Fibroblast of skin of back (primary cell): ENCODE measurements at places on chromosomes 7 and 10.

GRCh38 chr7:39703144-39703543 lies 79.8 kb downstream of the RALA start:
- no peak for DNase-seq

GRCh38 chr10:29828956-29829355 lies 194.2 kb upstream of the SVIL start:
- no peak for DNase-seq

DNA sequence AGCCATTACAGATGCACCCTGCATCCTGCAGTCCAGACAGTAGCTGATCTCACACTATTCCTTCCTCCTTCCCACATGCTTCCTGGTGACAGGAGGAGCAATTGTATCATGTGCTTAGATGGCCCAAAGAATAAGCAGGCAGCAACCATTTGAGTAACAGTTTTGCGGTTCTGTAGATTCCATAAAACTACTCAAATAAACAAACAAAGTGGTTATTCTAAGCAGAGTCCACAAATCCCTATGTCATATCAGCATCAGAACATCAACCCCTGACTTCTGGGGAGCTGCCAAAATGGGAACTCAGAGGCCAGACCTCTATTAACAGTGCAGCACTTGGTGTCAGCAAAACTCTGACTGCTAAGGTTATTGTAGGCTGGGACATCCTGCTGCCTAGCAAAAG lies 226.0 kb downstream of the SORCS1 start:
- no peak for DNase-seq

DNA sequence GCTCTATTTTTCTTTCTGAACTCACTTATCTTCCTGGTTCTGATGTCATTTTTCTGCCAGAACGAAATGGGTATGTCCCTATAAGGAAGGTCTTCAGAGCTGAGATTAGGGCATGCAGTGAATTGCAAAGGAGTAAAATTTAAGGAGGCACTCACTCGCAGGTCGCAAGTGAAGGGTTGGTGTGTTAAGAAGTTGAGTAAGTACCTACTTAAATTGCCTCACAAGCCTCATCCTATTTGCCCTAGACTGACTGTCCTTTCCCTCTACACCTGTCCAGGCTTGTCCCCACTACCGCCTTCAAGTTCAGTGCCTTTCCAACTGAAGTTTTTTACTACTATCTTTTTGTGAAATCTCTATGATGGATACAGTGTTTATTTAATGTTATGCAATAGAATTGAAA lies 191.5 kb downstream of the AHR start:
- no peak for DNase-seq

DNA sequence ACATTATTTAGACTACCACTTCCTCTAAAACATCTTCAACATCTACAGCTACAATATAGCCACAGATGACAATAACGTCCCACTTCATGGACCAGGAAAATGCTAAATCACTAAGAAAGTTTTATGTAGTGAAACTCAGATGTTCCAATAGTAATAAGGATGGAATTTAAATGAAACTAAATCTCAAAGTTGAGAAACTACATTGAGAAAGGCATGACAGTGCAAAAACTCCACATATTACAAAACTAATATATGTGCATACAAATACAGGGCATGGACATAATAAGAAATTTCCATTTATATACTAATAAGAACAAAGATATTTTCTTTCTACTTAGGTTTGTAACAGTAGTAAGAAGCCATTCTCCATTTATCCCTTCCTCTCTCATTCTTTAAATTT lies 31.1 kb downstream of the POT1 start:
- DNase-seq, result no peak

GRCh38 chr7:80770061-80770460 lies 131.6 kb downstream of the CD36 start:
- DNase-seq, result no peak

GRCh38 chr10:31920538-31920937 lies 8.1 kb downstream of the ARHGAP12 start:
- DNase-seq, result no peak

DNA sequence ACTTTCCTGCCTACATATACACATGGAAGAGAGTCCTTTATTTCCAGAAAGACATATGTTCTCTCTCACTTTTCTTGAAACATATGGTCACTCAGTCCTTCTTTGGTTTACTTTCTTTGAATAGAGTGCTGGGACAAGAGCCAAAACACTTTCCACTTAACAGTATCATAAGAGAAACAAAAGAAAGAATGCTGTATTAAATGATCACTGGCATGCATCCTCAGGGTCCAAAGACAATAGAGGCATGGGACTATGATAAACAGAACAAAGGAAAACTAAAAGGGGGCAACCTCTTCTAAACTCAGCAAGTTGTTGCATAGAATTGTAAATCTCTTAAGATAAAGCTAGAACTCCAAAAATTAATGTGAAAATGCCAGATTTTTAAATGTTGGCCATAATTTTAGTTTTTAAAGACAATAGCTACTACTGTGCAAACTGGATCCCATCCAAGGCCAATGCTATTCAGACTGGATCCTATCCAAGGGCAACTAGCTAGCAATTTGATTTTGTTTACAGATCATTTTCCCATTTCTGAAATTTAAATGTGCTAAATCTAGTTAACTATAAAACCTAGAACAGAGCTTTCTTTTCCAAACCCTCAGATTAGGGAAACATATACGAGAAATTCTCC lies 687.5 kb downstream of the SORCS3 start:
- peak; percentile 8 for DNase-seq

DNA sequence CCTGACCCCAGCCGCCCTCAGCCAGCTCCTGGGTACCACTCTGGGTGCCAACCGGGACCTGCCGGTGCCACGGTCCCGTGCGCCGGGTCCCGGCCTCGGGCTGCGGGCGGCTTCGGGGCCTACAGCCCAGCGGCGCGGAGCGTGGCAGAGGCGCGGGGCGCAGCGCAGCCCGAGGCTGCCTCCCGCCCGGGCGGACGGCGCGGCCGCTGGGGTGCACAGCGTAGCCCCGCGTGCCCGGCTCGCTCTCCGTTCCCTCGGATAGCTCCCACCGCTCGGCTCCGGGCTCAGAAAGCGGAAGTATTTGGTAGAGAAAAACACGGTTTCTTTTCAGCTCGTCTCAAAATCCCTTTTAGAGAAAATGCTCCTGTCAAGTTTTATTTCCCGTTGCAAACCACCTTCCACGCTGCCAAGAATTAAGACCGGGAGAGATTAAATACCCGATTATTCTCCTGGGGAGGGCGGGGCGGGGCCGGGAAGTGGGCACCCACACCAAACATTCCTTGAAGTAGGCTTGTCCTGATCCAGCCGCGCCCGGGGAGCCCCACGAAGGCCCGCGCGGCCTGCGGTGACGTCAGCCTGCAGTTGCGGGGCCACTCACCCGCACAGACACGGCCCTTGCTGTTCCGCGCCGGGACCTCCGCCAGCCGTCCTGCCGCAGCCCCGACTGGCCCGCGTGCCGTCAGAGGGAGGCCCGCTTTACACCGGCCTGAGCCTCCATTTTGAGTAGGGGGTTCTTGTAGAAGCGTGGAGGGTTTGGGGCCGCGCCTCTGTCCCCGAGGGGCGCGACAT lies 7.2 kb downstream of the HOXA13 start:
- no peak for DNase-seq

DNA sequence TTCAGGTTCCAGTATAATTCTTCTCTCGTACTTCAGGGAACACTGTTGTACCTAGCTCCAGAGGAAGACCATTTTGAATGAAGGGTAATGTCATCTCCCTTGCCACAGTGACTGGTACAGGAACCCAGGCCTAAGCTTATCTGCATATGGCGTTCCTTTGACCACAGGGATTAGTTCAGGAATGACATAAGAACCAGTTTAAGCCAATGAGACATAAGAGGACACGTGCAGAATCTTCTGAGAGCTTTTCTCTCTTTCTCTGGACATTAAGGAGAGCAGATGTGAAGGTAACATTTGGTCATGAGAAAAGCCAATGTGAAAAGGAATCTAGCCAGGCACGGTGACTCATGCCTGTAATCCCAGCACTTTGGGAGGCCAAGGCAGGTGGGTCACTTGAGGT lies 21.8 kb upstream of the HIBADH start:
- DNase-seq, result no peak

DNA sequence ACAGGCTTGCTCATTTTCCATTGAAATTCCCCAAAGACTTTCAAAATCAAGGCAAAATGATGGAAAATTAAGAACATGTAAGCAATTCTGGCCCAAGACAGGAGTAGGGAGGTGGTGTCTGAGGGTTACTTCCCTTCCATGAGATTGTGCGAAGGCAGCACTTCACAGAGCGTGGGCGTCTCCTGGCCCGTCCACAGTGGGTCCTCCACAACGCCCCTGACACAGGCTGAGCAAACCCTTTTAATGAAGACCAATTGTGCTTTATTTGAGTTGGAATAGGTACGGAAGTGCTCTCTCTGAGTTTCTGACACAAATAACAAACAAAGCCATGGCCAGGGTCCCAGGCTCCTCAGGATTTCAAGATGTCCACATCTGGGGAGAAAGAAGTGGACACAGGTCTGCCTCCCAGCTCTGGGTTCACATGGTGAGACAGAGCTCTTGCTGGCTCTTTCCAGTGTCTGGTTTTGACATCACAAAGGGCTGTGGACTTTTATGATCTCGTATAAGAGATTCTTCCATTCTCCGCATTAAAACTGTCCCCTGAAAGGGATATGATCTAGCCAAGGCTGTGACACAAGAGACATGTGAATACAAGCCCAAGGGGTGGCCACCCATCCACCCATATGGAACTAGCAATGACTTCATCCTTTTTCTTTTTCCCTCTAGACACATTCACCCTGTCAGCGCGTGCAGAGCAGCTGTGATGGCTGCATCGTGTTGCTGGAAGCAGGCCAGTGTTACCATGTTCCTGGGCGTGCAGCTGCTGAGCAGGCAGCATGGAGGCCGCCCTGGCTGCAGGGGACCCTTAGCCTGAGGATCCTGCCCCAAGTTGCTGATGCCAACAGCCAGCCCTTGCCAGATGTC lies 145.6 kb downstream of the ADAM12 start:
- DNase-seq, result peak; percentile 93

DNA sequence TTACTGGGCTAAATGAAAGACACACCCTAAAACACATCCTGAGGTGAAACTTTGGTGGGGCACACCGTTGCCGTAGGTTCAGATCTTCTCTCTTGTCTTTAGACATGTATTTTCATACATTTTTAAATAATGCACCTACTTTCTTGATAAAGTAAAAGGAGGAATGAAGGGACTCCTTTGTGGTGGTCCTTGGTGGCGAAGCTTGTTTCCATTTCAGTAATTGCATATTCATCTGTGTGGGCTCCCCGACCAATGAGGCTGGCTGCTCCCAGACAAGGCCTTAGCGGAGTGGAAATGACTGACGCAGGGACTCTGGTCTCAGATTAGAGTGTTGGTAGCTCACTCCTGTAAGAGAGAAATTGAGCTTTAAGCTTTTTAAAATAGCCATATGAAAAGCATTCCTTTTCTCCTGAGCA lies 815 bp downstream of the CCSER2 start:
- peak; percentile 61 for DNase-seq

DNA sequence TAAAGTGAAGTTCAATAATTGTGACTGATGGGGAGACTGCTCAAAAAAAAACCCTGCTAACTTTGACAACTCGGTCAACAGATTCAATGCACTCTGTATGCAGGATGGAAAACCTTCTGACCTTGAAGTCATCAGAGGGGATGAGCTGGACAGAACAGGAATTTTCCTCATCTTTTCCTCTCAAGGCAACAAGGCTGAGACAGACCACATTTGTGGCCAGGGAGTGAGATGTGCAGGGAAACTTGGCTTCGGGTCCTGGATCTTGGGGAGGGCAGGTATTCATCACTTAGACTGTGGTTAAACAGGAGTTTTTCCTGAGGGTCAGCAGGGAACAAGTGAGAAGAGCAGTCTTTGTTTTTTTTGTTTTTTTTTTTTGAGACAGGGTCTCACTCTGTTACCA lies 100.6 kb downstream of the BAMBI start:
- no peak for DNase-seq

GRCh38 chr7:96202102-96202501 lies 119.8 kb downstream of the SLC25A13 start:
- DNase-seq, result no peak

DNA sequence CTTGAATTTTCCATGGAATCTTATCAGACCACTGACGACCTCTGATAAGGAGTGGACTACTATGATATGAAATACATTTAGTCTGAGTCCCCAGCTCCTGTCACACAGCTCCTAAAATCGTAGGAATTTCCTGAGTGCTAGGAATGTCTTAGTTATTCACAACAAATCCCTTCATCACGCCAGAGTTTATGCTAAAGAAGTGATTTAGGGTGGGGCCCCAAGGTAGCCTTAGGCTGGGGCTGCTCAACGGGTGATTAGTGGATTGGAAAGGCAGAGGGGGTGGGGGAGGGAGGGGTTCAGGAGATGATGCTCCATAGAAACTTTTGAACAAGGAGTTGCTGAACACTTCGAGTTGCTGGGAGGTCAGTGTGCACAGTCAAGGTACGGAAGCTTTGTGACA lies 7.0 kb upstream of the TET1 start:
- no peak for DNase-seq

- DNase-seq, result no peak
These were observed 15.6 kb upstream of the CRHR2 start for GRCh38 chr7:30697719-30698460.

- no peak for DNase-seq
These were observed 52.7 kb upstream of the VIPR2 start for GRCh38 chr7:159197066-159197975.

- DNase-seq, result peak; percentile 69
These were observed 623 bp downstream of the TYSND1 start for GRCh38 chr10:70145666-70146488.

GRCh38 chr10:80519936-80520650 lies 17.6 kb upstream of the SH2D4B start:
- DNase-seq, result no peak

GRCh38 chr7:27389496-27389895 lies 146.9 kb downstream of the EVX1 start:
- DNase-seq, result no peak

DNA sequence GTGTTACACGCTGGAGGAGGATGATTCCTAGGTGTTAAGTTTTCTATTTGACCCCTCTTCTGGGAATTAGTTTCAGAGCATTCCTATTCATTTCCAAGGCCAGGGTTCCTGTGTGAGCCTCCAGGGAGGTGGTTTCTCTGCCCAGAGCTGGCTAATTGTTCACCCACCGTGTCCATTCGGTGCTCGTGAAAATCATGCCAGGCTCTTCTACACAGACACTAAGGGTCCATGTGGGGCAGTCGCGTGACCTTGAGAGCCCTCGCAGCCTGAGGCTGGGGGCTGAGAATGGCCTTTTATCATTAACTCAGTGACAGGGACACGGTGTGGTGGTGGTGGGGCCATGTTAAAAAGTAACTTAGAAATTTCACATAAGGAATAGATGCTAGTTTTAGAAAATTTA lies 83.7 kb downstream of the EMX2 start:
- DNase-seq, result no peak

- peak; percentile 60 for DNase-seq
These were observed 69.8 kb downstream of the LSMEM1 start for GRCh38 chr7:112550468-112551060.

GRCh38 chr7:24812305-24812945 lies 55.2 kb upstream of the GSDME start:
- peak; percentile 39 for DNase-seq

- DNase-seq, result no peak
These were observed 52.2 kb downstream of the MAGI2 start for GRCh38 chr7:79401254-79401653.
